ENCODE measurements at places on chromosomes 11 and 22.

GRCh38 chr11:111659201-111660115 is 57.2 kb downstream of the SIK2 start:
- DNase-seq = no peak

GRCh38 chr11:103450241-103450640 is 341.0 kb downstream of the DYNC2H1 start:
- DNase-seq = no peak

DNA sequence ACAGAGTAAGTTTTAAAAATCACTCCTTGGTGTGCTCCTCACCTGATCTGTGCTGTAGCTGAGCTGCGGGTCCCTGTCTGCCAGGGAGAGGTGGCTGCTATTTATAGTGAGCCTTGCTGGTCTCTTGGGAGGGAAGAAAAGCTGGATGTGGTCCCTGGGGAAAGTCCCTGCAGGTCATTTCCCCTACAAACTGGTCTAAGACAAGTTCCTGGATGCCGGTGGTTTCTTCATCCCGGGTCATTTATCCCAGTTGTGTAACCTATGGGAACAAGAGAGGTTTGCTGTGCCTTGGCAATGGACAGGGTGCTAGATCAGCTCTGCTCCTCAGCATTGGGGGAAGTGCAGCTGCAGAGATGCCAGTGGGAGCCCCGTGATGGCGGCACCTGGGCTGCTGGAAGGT is at the start of gene SAA2:
Gene SAA2, minus strand, starts transcription at position 108 of the 400 bp plus-strand sequence. CDS start 657 bp downstream, outside the sequence.
- no peak for DNase-seq

GRCh38 chr11:32307913-32308312 is 127.4 kb downstream of the WT1 start:
- DNase-seq = no peak

GRCh38 chr11:101993172-101993571 is 54.1 kb upstream of the CFAP300 start:
- DNase-seq = no peak

GRCh38 chr11:36534276-36534840 is 24.3 kb upstream of the TRAF6 start:
- no peak for DNase-seq

- DNase-seq = no peak
These were observed 34.5 kb downstream of the TENM4 start for GRCh38 chr11:79406376-79406775.

GRCh38 chr11:65643971-65644370 is 6.1 kb downstream of the SIPA1 start:
- no peak for DNase-seq

DNA sequence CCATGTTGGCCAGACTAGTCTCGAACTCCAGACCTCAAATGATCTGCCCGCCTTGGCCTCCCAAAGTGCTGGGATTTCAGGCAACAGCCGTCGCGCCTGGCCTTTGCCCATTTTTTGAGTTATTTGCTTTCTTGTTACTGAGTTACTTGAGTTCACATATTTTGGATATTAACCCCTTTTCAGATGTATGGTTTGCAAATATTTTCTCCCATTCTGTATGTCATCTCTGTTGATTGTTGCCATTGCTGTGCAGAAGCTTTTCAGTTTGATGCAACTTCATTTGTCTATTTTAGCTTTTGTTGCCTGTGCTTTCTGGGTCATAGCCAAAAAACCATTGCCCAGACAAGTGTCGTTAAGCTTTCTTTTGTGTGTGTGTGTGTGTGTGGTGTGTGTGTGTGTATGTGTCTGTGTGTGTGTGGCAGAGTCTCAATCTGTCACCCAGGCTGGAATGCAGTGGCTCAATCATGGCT is 6.8 kb downstream of the TSGA10IP start:
- DNase-seq = no peak

GRCh38 chr11:108846009-108846408 is 181.1 kb downstream of the DDX10 start:
- no peak for DNase-seq

DNA sequence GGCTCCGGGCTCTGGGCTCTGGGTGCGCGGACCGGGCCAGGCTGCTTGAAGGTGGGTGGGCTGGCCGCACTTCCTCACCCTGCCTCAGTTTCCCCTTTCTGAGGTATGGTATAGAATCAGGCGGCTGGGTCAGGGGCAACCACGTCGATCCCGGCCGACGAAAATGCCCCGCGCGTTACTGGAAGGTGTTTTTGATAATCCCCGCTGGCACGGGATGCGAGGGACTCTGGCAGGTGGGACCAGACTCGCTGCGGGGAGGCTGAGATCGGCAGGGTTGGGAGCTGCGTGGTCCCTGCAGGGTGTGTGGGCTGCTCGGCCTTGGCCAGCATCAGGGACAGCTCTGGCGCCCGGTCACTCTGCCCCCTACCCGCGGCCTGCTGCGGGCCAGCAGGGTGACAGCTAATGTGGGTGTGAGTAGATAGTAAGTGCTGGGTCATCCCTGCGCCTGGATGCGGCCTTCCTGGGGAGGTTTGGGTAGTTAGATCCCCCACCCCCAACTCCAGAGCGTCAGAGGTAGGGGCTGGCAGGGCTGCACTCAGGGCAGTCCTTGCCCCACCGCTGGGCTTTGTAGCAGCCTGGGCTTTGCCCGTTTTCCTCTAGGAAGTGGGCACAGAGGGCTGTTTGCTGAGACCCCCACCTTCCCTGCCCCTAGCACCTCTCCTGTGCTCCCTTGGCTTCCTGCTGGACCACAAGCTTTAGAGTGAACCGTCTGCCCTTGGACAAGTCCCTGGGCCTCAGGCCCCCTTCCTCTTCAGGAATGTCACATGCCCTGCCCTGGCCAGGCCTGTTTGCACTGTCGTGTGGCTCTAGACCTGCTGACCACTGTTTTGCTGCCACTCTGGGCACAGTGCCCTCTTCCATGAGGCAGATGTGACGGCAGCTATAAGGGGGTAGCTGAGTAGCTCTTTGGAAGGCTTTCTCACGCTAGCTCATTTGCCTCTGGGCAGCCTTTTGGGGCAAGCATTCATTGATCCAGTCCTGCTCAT is 579 bp downstream of the TANGO2 start:
- DNase-seq = peak; percentile 92

DNA sequence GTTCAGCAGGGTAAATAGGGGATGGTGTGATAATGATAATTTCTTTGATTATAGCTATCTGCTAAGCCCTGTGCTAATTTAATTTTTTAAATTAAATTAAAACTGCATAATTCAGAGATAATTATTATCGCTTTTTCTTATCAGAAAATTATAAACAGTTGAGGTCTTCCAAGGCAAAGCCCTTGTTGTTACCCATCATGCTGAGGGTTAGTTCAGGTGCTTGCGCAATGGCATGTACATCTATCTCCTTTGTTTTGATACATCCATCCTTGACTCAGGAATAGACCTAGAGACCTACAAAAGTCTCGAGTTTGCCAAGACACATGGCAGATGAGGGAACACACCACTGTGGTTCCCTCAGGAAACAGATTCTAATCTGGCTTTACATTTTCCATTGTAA is 737.6 kb downstream of the DLG2 start:
- no peak for DNase-seq

- DNase-seq = no peak
These were observed 217.3 kb upstream of the NARS2 start for GRCh38 chr11:78791964-78792363.

DNA sequence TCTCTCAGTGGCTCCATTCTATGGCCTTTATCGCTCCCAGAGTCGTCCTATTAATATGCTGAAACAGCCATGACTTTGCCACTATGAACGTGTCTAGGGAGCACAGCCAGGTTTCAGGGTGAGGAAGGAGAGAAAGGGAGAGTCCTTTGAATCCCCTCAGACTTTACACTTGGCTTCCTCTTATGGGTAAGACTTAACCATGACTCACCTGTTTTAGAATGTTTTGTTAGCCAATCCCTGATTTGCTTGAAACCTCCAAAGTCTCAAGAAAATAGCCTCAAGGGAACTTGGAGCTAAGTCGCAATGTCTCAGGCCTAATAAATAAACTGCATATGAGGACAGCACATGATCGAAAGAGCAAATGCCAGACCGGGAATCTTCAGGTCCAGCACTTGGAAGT is 131.2 kb upstream of the RCN1 start:
- DNase-seq = no peak

GRCh38 chr11:132943706-132944568 is 588.4 kb downstream of the OPCML start:
- DNase-seq = no peak

DNA sequence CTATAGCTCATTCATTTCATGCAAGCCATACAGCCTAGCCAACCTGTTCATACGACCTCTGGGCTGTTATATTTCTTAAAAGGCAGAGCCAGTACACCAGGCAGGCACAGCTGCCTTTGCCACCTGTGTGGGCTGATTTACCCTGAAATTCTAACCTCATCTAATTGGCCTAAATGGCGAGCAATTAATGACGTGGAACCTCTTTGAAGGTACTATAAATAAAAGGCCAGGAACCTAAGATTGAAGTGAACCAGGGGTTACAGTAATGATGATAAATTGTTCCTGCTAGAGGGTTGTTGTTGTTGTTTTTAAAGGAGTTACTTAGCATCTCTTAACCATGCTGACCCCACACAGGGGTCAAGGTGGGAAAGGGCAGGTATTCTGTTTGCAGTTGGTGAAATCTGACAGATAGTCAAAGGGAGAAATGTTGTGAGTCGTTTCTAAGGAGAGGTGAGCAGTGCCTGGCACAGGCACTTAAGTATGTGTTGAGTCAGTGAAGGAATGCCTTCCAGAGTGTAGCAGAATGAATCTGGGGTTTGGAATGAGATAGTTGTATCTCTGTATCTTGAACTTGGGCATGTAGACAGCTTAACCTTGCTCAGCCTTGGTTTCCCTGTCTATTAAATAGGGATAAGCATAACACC is 213.5 kb upstream of the NAV2 start:
- DNase-seq = no peak

DNA sequence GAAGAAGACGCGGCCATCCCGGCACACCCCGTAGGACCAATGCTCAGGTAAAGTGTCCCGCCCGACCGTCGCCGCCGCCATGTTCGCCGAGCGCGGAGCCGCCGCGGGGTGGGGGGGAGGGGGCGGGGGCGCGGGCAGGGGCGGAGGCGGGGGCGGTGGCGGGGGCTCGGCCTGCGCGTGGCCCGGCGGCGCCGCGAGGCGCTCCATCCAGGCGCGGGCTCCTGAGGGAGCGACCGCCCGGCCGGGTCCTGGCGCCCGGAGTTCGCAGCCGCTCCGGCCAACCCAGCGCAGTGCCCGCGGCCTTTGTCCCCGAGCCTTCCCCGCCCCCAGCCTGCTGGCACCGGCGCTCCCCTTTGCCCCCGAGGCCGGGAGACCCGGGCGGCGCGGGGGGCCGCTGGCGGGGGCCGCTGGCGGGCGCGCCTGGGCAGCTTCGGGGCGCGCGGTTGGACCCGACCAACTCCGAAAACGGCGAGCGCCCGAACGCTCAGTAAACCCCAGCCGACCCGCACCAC is at the start of gene PLEKHA7:
Gene PLEKHA7, minus strand, starts transcription at position 94 of the 512 bp plus-strand sequence. Its CDS starts 13 bp downstream, at position 81.
- DNase-seq = no peak

GRCh38 chr11:2586087-2586792 is 113.6 kb downstream of the KCNQ1OT1 start:
- DNase-seq = no peak

DNA sequence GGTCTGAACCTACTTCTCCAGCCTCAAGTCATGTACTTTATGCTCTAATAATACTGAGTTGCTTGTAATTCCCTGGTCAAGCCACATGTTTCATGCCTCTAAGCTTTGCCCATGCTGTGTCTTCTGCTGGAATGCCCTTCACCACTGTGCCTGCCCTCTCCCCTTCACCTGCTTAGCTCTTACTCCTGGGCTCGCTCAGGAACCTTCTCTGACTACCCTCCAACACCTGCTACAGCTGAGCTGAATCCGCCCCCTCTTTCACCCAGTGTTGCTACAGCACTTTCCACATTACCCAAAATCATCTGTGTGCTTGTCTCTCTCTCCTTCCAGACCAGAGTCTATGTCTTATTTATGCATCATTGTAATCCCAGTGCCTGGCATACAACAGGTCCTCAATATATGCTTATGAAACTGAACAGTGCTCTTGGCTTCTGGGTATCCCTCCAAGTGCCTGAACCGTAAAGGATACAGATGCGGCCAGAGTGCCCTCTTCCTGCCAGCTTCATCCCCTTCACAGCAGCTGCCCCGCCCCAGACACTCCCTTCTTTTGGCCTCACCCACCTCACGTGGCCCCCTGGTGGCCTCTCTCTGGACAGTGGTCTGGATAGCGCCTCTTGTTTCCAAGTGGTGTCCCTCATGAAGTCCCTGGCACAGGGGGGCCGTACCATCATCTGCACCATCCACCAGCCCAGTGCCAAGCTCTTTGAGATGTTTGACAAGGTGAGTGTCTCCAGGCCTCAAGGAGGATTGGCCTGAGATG is 7.1 kb downstream of the ABCG4 start:
- no peak for DNase-seq

DNA sequence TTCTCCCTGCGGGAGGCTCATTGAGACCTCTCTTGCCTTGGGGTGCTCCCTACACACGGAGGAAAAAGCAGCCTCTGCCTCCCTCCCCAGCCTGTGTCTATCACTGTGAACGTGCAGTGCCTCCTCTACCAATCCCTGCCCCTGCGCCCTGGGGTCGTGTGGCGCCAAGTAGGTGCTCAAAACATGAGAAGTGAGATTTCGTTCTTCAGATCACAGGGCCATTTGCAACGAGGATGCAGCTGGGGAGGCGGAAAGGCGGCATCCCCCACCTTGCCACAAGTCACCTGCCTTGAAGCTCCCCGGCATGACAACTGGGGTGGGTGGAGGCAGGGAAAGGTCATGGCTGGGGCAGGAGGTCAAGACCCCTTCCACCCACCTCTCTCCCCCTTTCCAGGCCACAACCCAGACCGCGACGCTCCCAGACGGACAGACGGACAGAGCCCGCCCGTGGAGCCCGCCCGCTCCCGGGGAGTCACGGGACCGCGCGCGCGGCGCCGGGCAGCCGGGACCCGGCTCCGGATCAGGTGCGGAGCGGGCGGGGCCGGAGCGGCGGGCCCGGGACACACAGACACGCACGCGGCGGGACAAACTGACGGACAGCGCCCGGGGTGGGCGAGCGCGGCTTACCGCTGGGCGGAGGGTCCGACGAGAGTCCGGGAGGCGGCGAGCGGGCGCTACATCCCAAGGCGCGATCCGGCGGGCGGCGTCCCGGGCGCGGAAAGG is 485 bp downstream of the KCNJ4 start:
- DNase-seq = no peak

- no peak for DNase-seq
These were observed 38.8 kb downstream of the MICAL3 start for GRCh38 chr22:17985606-17986005.

GRCh38 chr11:64379160-64379559 is 20.2 kb downstream of the RPS6KA4 start:
- DNase-seq = no peak

- DNase-seq = no peak
These were observed 25.7 kb downstream of the ARHGAP1 start for GRCh38 chr11:46674463-46675287.

GRCh38 chr11:78147807-78148206 is 8.4 kb upstream of the ALG8 start:
- no peak for DNase-seq

- no peak for DNase-seq
These were observed 21.1 kb downstream of the C11orf87 start for GRCh38 chr11:109443052-109443451.

GRCh38 chr11:10778217-10778970 is 27.3 kb downstream of the CTR9 start:
- peak; percentile 23 for DNase-seq
